ENCODE measurements at places on chromosomes 6 and 20.

GRCh38 chr6:84052883-84053241, 19.3 kb downstream of the MRAP2 start:
- no peak for DNase-seq

- no peak for DNase-seq
Observed at GRCh38 chr6:141976994-141977393, 155.7 kb upstream of the GJE1 start.

GRCh38 chr20:46810448-46811223, 84.0 kb upstream of the EYA2 start:
- DNase-seq = no peak

GRCh38 chr6:83098589-83098988, 31.1 kb downstream of the DOP1A start:
- DNase-seq = no peak

DNA sequence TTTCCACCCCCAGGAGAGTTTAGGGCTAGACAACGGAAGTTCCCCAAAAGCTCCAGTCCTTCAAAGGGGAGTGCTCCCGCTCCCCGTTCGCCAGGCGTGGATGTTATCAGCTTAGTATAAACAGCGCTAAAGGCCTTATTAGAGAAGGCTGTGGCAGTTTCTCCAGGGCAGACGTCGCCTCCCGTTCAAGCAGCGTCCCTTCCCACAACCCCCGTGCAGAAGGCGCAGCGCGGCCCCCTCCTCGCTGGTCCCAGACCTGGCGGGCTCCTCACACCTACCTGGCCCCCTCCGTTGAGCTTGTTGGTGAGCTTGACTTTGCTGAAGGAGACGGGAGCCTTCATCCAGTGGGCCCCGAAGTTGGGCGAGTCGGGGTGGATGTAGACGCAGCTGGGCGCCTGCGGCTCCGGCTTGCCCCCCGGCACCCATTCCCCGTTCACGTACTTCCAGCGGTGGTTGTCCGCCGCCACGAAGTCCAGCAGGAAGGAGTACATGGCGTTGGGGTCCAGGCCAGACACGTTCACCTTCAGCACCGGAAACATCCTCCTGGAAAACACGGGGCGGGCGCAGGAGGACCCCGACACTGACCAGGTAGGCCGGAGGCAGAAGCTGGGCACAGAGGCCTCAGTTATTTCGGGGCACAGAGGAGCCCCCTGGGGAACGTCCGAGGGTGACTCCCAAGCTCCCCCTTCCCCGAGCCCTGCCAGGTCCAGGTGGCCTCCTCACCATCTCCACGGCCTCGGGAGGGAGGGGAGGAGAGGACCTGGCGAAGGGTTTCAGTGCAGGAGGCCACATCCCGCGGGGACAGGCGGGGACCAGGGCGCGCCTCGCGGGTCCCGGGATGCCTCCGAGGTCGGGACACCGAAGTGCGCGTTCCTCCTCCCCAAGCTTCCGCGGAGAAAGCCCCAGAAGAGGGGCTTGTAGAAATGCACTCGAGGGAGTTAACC, 1.1 kb downstream of the TBXT start:
- DNase-seq = no peak

- no peak for DNase-seq
Observed at GRCh38 chr20:44533928-44534327, 12.1 kb upstream of the SERINC3 start.

DNA sequence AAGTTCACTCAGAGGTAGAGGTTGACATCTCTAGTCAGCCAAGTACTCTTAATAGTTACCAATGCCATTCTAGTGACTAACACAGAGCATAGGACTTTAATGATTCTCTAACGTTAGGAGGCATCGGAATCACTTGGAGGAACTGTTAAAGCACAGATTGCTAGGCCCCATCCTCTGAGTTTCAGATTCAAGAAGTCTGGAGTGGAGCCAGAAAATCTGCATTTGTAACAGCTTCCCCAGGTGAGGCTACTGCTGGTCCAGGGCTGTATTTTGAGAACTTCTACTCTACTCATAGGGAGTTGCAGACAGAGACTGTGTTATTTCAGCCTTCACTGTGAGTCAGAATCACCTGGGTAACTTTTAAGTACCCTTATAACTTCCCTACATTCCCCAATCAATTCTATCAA, 5.7 kb downstream of the LMBRD1 start:
- no peak for DNase-seq

- no peak for DNase-seq
Observed at GRCh38 chr6:137265561-137266308, 46.5 kb upstream of the IFNGR1 start.

DNA sequence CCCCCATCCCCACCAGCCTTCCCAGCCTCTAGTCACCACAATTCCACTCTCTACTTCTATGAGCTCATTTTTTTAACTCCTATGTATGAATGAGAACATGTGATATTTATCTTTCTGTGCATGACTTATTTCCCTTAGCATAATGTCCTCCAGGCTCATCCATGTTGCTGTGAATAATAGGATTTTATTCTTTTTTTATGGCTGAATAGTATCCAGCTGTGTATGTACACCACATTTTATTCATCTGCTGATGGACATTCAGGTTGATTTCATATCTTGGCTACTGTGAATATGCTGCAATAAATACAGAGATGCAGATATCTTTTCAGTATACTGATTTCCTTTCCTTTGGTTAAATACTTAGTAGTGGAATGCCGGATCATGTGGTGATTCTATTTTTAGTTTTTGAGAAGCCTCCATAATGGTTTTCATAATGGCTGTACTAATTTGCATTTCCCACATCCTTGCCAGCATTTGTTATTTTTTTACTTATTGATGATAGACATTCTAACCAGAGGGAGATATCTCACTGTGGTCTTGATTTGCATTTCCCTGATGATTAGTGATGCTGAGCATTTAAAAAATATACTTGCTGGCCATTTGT, 194.9 kb downstream of the PACRG start:
- no peak for DNase-seq

DNA sequence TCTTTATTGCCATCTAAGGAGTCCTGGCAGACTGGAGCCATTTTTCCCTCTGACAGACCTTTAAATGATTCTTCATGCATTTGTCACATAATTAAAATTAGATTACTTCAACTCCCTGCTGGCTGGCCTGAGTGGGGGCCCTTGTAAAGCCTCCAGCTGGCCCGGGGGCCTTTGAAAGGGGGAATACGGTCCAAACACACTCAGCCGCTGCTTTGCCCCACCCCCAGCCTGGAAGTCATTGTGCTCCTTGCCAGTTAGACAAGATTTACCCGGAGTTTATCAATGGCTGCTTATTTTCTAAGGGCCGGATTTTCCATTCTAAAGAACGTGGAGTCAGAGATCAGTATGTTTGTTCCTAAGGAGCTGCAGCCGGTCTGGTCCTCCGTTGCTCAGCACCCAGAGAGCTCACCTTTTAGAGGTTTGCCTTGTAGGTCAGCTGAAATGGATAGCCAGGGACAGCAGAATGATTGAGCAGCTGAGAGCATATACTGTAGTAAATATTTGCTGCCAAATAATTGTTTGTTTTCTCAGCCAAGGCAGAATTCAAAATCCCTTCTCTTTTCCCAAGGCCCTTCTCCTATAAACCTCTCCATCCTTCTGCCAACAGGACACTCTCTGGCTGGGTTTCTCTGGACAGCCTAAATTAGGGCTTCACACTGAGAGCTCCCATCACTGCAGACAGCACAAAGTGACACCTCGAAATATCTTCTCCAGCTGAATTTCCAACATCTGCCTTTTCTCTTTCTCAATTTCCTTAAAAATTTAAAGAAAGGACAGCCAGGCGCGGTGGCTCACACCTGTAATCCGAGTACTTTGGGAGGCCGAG, 68.4 kb upstream of the RBM24 start:
- no peak for DNase-seq

All from GOT3 (cell line).